CD4-positive, alpha-beta memory T cell (primary cell): ENCODE measurements at places on chromosomes 11 and 22.

DNA sequence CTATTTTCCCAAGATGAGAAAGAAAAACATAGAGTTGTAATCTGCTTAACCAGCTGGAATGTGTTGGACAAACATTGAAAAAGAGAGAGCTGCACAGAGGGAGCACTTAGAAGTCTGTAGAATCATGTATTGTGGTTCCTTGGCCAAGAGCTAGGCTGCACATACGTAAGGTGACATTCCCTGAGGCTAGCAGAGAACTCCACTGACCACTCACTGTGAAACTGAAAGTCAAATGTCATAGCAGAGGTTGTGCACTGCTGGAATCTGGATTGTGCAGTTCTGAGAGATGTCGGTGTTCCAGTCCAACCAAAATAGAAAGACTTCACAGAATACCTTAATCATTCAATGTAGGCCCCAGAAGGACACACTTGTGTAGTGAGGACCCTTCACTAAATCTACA, 772.8 kb upstream of the RAG2 start:
- no peak for DNase-seq

DNA sequence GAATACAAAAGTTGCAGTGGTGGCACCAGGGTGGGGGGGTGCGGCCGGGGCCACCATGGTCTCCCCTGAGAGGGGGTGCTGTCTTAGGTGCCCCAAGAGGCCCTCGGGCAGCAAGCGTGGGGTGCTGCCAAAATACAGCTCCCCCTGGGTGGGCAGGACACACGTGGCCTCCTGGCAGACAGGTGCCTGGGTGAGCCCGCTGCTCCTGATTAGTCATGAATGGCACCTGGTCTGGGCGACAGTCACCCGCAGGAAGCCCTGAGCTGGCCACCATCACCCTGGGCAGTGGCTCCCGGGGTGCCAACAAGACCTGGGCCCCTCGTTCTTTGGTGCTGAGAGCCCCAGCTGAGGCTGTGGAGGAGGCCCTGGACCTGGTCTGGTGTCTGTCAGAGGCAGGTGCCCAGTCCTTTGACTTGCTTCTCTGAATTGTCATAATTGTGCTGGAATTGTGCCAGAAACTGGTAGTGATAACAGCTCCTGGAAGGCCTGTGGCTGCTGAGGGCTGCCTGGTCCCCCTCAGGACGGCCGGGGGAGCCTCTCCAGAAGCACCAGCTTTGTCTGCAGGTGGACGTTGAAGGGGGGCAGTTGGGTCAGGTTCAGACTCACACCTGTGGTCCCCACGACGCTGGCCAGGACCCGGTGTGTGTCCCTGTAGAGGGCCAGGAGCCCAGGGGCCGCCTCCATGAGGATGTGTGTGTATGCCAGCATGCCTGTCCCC, 14.8 kb downstream of the ALG12 start:
- DNase-seq, result no peak

DNA sequence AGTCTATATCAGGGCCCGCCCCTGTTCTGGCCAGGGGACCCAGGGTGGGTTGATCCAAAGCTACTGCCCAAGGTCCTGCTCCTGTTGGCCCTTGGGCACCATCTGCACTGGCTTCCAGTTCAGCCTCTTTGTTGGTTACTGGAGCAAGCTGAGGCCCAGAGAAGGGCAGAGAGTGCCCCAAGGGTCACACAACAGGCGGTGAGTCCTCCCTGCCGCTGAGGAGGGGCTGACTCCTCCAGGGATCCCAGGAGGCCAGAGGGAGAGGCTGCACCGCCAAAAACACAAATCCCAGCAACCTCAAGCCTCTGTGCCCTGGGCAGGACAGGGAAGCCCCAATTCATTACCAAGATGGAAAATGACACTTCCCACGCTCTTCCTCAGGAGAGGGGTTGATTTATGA, 61.3 kb downstream of the MACROD1 start:
- DNase-seq, result no peak

GRCh38 chr11:78231962-78232501, 43.3 kb downstream of the USP35 start:
- DNase-seq, result no peak

GRCh38 chr11:13035711-13036110, 26.6 kb downstream of the RASSF10 start:
- DNase-seq, result no peak

DNA sequence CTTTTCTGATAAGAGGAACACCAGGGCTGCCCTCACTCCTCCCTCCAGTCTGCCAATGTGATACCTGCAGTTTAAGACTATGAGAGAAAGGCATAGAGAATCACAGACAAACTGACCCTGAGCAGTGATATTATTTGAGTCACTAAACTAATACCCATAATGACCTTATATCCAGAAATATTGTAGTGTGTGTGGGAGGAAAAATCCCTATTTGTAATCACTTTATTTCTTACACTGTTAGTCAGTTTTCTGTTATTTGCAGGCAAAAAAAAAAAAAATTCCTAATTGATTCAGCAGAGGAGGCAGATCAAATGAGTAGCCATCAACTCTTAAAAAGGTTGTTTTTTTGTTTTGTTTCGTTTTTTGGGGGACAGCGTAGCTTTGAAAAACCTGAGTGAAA, 82.5 kb downstream of the MAML2 start:
- DNase-seq, result no peak

DNA sequence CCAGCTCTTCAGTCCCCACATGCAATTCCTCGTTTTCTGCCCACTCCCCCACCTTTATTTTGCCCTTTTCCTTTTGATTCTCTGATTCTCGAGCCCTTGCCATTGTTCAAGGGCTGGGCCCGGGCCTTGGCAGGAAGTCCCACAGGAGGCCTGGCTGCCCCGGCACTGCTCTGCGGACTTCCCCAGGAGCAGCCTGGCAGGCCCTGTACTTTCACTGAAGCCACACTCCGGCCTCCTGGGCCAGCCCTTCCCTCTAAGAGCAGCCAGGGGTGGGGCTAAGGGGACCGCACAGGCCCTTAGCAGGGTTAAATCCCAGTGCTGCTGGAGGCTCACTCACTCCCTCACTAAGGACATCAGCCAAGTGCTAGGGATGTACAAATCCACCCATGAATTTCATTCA, 4.1 kb downstream of the LRRC32 start:
- no peak for DNase-seq

DNA sequence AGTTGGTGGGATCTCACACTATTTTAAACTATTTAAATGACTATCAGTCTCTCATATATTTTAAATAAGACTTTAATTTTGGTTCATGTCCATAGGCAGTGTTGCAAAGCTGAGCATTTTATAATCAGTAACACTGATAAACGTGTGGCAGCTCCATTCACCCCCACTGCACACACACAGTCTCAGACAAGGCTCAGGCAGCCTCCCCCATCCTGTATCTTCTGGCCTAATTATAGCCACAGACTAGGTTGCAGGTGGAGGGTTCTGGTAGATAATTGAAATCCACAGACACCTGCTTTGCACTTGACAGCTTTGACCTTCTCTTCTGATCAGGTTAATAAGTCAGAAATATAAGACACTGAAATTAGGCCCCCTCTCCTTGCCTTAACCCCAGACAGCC, 118.5 kb upstream of the LDLRAD3 start:
- no peak for DNase-seq

- DNase-seq, result no peak
Observed at GRCh38 chr11:130580372-130580771, 131.9 kb downstream of the ADAMTS15 start.

DNA sequence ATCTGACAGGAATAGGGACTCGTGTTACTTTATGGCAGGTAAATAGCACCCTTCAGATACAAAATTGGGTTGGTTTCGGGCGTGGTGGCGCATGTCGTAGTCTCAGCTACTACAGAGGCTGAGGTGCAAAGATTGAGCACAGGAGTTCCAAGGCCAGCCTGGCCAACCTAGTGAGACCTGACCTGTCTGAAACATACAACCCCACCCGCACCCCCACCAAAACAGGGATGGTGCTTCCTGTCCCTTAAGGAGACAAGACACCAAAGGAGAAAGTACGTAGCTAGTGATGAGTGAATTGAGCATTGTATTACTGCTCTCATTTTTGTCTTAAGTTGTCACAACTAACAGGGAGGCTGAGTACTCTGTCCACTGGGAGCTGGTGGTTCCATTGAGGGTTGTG, 14.1 kb downstream of the RBM4 start:
- DNase-seq, result no peak

- no peak for DNase-seq
Observed at GRCh38 chr11:17211286-17211685, 3.5 kb upstream of the PIK3C2A start.

DNA sequence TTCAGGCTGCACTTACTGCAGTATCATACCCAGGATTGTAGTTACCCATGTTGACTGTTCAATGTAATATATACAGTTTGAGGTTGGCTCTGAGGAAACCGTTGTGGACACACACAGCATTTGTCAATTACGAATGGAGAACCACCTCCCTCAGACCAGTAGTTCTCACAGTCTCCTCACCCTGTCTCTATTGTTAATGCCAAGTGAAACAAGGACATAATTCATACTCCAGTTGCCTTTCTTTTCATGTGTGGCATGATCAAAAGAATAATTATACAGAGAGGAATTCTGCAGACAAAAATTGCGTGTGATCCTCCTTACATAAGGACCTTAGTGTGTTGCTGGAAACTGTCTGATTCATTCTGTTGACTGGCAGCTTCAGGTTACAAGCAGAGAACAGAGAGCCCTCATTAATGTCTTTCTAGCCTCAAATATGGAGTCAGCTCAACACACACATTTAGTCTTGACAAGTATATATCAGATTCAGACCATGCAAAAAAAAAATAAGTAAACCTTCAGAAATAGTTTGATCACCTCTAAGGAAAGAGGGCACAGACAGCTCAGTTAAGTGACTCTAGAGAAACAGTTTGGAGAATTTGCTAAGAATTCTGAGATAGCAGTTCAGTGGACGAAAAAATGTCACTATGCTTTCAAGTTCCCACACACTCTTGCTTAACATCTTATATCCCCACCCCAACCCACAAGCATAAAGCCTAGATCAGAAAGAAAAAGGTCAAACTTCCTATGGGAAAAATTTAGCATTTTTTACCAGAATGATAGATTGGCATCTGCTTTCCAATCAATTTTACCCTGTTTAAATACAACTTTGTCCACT, 96.1 kb downstream of the MAML2 start:
- no peak for DNase-seq

GRCh38 chr11:107307991-107308390, 149.6 kb downstream of the CWF19L2 start:
- DNase-seq, result no peak

DNA sequence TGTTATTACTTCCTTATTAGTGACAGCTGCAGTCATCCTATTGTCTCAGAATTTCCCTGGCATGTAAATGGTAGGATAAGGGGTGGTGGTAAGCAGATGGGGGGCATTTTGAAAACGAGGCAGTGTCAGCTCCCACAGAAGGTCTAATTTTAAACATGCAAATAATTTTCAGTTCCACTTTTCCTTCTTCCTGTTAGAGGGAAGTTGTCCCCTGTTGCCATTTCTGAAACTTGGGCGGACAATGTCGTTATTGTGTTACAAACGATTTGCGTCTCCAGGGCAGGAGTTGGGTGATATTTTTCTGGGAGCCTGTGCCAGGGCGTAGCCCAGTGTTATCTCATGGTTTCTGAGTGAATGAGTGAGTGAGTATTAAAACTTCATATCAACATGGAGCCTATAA, 7.4 kb downstream of the PTPRJ start:
- DNase-seq, result no peak
